Fibroblast of upper back skin (primary cell): ENCODE measurements at places on chromosomes 13 and 19.

DNA sequence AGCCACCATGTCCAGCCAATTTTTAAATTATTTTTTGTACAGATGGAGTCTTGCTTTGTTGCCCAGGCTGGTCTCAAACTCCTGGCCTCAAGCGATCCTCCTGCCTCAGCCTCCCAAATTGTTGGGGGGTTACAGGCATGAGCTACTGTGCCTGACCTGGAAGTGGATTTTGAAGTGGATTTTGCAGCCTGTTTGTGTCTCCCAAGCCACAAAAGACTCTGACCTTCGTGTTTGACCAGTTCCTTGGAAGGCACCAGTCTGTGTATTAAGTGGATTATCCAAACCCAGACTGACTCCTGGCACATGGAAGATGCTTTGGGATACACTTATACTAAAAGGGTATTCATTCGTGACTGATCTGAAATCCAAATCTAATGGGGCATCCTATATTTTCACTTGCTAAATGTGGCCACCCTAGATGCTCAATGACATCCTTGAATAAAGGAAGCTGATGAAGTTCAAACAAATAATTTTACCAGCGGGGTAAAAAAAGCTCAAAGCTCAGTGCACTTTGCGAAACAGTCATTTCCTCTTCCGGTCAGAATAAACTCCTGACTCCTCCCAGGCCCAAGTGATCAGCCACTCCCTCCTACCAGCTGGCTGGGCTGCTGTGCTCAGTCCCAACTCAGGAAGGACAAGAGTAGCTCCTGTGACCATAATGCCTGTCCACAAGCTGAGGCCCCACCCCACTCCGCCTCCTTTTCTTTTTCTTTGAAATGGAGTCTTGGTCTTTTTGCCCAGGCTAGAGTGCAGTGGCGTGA, 32.6 kb upstream of the GATAD2A start:
- DNase-seq, result peak; percentile 14

DNA sequence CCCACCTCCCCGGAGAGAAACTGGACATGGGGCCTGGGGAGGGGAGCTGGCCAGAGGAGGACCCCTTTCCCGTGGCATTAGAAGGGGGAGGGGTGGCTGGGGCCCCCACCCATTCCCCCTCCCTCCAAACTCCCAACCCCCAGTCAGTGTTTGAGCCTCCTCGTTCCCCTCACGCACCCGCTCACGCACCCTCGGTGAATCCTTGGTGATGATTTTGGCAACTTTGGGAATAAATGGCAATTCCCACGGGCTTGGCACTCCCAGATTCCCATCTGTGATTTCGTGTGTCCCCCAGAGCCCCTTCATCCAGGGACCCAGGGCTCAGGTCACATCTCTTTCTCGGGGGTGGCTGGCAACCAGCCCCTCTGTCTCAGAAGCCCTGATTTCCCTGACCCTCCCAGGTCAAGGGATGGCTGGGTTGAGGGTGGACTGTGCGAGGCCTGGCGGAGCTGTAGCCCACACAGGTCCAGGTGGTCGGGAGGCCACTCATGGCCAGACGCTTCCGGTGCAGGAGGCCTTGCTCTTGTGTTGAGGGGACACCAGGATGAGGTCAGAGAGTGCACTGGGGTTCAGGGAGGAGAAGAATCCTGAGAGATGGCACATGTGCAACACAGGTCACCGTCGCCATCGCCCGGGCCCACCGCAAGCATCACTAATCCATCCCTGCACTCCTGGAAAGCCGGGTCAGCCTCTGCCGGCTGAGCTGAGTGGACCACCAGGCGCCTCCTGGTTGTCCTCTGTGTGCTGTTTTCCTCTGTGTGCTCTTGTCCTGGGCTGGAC, 20.7 kb downstream of the EPN1 start:
- no peak for DNase-seq

GRCh38 chr19:51546650-51547396, 15.4 kb upstream of the SIGLEC6 start:
- DNase-seq, result peak; percentile 22

GRCh38 chr19:8334458-8335342, 8.4 kb downstream of the KANK3 start:
- DNase-seq, result no peak

GRCh38 chr19:6956573-6956972, 64.7 kb downstream of the MBD3L2B start:
- DNase-seq, result no peak

GRCh38 chr19:17686592-17687024, 1.5 kb downstream of the UNC13A start:
- peak; percentile 20 for DNase-seq

- no peak for DNase-seq
These were observed 388.9 kb downstream of the KCNRG start for GRCh38 chr13:50404116-50404515.

DNA sequence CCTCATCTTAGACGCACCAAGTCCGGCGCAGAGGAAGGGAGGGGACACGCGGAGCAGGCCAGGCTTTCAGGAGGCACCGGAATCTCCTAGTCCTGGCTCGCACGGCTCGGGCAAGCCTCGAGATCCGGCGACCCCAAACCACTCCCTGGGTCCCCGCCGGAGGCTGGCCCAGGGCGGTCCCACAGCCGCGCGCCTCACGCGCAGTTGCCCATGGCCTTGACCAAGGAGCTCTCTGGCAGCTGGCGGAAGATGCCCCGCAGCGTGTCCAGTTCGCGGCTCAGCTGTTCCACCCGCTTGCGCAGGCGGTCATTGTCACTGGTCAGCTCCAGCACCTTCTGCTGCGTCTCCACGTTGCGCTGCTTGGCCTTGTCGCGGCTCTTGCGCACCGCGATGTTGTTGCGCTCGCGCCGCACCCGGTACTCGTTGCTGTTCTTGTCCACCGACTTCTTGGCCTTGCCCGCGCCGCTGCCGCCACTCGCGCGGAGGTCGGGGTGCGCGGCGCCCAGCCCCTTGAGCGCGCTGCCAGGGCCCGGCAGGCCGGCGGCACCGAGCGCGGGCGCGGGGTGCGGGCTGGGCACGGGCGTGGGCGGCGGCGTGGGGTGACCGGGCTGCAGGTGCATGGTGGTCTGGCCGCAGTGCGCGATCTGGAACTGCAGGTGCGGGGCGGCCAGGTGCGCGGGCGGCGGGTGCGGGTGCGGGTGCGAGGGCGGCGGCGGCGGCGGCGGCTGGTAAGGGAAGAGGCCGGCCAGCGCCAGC, 1.0 kb downstream of the CEBPA start:
- no peak for DNase-seq
